ENCODE measurements at places on chromosomes 3 and 15.

DNA sequence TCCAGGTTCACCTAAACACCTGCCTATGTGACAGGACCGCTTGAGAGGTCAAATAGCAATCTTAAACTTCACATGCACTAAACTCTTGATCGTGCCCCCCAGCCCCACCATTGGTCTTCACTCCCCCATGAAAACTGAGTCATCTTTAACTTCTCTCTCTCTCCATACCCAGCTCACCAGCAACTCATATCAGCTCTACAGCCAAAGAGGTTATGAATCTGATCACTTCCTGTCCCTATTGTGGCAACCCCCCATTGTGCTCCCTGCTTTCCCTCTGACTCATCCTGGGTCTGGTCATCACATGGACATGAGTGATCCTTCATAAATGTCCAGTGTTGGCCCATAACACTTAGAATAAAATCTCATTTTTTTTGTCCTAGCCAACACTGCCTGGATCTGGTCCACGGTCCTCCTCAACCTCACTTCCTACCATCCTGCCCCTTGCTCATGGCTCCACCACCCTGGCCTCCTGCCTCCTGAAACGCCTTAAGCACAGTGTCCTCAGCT lies 103.4 kb upstream of the HACD2 start:
- no peak for DNase-seq

DNA sequence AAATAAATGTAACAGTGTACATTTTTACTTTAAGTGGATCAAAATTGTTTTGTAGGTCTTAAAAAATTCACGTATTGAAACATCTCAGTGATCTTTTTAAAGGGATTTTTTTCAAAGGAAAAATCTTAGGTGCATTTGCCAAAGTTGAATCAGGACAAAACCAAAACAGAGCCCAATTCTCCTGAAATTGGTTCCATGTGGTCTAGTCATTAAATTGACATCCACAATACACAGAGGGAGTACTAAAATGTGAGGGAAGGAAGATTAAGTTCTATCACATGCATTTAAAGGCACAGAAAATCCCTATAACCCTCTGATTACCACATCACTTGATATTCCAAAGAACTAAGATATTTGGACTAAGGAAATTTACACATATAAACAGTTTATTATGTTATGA lies 39.3 kb upstream of the HDC start:
- DNase-seq: no peak

- DNase-seq: no peak
Observed at GRCh38 chr3:114320246-114320645, 26.4 kb downstream of the TIGIT start.

GRCh38 chr15:27990521-27991515 lies 108.3 kb downstream of the OCA2 start:
- no peak for DNase-seq
